ELF-1 (cell line): ENCODE measurements at places on chromosomes 5 and 9.

DNA sequence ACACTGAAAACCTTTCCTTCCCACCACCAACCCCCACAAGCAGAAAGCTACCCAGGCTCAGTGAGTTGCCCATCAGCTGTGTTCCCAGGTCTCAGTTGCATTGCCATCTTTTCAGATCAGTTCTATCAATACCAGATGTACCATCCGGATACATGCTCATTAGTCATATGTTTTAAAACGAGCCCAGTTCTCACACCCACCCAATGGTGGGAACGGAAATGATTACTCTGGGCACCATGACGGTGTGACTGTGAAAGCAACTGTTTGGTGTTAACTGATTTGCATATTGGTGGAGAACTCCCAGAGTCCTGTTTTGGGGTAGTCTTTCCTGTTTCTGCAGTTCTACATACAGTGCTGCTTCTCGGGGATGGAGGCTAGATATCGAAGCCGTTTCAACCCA is 212.3 kb downstream of the TRIM36 start:
- DNase-seq = no peak

DNA sequence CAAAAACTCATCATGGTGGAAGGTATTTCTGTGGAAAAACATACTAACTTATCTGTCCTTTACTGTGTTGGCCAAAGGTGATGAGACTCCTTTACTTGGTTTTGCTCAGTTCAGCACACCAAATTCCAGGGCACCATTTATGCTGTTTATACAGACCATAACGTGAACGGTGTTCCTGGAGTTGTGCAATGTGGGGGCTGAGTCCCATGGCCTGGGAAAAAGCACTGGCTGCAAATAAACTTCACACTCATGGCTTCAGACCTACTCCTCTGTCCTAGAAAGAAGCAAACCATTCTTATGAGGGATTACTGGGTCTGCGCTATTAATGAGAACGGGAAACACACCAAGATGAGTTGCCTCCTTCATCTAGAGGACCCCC is 10.4 kb downstream of the FREM1 start:
- no peak for DNase-seq

GRCh38 chr5:64929833-64930232 is 161.1 kb downstream of the CWC27 start:
- no peak for DNase-seq

DNA sequence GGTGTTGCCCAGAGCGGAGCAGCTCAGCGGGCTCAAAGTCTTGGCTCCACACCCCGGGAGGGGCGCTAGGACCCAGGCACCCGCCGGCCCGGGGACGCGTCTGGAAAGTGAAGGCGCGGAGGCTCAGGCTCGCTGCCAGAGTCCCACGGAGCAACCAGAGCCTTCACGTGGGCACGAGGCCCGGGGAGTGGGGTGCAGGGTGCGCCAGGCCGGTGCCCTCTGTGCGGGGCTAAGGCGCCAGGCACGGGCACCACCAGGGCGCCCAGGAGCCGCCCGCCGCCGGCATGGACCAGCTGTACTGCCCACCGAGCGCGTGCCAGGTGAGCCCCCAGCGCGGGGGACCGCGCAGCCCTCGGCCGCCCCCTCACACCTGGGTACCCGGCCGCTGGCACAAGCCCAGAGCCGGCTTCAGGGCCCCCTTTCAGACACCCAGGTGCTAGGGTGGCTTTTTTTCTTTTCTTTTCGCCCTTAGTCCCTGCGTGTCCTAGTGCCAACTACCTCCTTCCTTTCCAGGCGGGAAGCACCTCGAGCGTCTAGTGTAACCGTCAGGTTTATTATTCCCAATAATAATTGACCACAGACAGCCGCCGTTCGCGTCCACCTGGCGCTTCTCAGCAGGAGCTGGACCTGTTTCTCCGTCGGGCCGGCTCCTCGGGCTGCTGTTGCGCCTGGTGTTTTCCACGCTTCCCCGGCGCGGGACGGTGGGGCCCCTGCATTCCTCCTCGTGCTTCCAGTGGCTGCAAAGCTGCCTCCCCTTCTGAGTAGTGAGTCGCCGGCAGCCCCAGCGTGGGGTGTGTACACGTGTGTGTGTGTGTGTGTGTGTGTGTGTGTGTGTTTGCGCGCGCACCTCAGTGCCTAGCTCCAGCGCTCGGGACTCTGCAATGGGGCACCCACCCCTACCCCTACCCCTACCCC is 30.1 kb upstream of the PDE8B start:
- DNase-seq = peak; percentile 27

DNA sequence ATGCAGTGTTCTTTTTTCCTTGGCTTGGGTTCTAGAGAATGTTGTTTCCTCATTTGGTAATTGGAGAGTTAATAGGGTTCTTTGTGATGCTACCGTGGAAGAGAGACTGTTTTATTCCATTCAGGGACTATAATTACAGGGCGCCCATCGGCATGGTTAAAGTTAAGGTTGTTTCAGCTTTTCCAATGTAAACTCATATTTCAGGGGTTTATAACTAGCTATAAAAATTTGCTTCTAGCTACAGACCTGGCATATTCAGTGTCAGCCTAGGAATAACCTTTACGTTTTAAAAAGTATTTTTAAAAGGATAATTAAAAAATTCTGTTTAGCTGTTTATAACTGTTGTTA is 99.1 kb downstream of the AOPEP start:
- DNase-seq = no peak

GRCh38 chr5:107553117-107553555 is 117.6 kb downstream of the EFNA5 start:
- peak; percentile 50 for DNase-seq

GRCh38 chr5:33688066-33688465 is 203.7 kb downstream of the ADAMTS12 start:
- DNase-seq = no peak

- no peak for DNase-seq
These were observed 302.6 kb downstream of the OSTF1 start for GRCh38 chr9:75390951-75391350.

- DNase-seq = no peak
These were observed 95.3 kb downstream of the KLF4 start for GRCh38 chr9:107394264-107394663.

GRCh38 chr9:86643946-86644674 is 289.9 kb upstream of the TUT7 start:
- DNase-seq = peak; percentile 87

- no peak for DNase-seq
These were observed 157.2 kb downstream of the MED10 start for GRCh38 chr5:6221141-6221626.

DNA sequence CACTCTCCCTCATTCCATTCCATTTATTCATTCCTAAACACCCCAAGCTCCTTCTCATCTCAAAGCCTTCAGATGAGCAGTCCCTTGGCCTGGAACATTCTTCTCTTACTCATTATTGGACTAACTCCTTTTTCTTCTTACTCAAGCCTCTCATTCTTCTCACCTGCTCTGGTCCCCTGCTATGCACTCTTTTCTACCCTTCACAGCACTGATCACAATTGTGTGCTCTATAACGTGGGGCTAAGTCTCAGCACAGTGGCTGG is 212.4 kb downstream of the MAPKAP1 start:
- DNase-seq = no peak

DNA sequence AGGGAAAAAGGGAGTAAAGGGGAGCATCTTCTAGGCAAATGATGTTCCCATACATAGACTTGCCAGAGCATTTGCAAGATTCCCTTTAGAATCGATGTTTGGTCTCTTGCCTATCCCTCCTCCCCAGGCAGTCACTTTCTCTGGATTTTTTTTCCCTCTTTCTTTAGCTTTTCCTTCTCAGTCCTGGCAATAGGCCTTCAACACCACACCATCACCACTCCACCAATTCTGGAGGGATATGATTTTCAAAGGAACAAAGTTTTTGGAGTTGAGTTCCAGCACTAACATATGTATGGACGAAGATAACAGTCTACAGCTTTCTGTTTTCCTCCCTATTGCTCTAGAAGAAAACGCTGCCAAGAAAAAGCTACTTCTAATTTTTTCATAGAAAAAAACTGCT is 377.4 kb downstream of the PDE4D start:
- DNase-seq = no peak

- peak; percentile 8 for DNase-seq
These were observed 161.8 kb upstream of the SPRY4 start for GRCh38 chr5:142486581-142486980.

DNA sequence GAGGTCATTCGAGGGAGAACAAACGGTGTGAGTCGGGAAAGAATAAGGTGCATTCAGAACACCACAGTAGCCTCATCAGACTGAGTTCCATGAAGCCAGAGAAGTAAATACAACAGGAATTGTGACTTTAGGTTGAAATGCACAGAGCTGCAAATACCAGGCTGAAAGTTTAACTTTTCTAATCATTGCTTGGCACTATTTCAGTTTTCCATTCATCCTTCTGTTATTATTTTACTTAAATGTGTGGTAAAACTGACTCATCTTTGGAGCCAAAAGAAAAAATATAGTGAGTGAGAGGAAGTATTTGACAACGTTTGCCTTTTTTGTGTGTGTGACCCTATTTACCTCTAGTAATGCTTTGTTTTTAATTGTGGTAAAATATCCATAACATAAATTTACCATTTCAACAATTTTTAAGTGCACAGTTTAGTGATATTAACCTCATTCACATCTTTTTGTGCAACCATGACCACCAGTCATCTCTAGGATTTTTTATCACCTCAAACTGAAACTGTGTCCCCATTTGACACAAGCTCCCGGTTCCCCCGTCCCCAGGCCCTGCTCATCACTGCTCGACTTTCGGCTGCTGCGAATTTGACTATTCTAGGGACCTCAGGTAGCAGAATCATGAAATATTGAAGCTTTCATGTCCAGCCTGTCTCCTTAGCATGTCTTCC is 166.8 kb downstream of the HSD17B3 start:
- no peak for DNase-seq

GRCh38 chr9:22047596-22047995 is 38.5 kb upstream of the CDKN2B start:
- no peak for DNase-seq

GRCh38 chr9:106896695-106897094 is 33.7 kb downstream of the ZNF462 start:
- DNase-seq = no peak

DNA sequence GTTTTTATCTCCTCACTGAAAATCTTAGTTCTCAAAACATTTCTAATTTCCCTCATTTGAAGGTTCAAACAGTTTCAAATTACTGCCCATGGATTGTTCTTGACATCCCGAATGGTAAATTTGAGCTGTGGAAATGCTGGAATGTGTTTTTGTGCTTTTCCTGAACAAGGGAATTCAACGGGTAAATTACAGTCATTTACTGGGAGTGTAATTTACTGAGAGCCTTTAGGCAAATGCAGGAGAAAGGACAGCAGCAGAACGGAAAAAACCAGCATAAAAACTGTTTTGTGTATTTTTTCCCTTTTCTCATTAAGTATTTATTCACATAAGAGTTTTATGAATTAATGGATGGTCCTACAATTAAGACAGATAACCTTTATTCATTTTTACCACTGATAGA is 139.2 kb downstream of the PBX3 start:
- DNase-seq = peak; percentile 17

GRCh38 chr9:121944711-121945191 is 148.4 kb downstream of the TTLL11 start:
- DNase-seq = no peak

GRCh38 chr5:152503206-152503605 is 98.1 kb upstream of the NMUR2 start:
- no peak for DNase-seq

- peak; percentile 87 for DNase-seq
These were observed 2.8 kb downstream of the IL3 start for GRCh38 chr5:132063090-132063911.

- DNase-seq = no peak
These were observed 60.4 kb downstream of the RORB start for GRCh38 chr9:74557571-74557970.

DNA sequence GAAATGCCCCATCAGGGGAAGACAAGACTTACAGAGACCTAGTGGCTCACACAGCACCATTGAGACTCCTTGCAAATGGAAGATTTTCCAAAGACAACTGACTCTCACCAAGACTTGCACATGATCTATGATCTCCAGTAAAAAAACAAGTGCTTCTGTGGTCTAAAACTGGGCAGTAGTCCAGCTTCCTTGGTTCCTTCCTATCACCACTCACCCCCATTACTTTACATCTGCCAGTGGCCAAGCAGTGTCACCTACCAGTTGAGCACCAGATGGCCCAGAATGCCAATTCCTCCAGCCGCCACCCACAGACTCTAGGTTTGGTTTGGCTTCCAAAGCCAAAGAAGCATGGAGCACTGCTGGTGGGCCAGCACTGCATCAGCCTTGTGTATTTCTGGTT is 47.7 kb downstream of the SH3TC2 start:
- DNase-seq = no peak

DNA sequence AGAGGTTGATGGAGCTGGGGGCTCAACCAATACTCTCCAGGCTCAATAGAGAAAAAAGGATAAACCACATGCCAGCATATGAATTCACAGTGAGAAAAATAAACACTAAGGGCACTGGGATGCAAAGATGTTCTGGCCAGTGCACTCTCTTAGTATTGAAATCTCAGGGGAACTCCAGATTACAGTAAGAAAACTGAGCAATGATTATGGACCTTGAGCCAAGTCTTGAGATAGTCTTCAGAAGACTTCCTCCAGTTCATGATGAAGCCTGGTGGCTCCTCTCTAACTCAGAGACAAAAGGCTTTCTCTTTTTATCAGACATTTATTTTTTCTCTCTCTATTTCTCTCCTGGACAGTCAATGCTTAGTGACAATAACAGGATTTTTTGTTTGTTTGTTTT is 139.8 kb upstream of the SPEF2 start:
- DNase-seq = no peak

GRCh38 chr5:6899221-6899620 is 186.0 kb downstream of the TENT4A start:
- no peak for DNase-seq

DNA sequence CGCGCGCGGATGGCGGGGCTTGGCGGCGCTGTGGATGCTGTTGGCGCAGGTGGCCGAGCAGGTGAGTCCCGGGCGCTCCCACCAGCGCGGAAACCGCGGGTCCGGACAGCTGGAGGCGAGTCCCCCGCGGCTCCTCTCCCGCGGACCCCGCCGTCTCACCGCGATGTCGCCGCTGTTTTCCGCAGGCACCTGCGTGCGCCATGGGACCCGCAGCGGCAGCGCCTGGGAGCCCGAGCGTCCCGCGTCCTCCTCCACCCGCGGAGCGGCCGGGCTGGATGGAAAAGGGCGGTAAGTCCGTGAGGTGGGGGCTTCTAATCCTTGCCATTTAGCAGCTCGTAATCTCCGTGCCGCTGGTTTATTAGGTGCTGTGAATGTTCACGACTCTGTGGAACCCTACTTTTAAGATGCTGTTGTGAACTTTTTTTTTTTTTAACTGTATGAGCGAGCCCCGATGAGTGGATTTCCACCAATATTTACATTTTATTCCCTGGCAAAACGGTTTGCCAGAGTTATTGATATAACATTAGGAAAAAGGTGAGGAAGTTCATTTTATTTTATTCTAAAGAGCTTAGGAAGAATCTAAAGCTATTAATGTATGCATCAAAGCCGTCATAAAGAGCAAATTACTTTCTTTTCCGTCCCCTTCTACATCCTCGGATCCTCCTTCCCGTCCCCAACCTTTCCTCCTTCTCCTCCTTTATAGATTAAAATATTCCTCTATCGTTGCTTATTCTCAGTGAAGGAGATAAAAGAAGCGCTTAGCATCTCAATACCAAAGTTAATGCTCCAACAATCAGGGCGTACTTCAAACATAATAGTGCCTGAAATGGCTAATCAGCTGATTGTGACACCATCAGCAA is 579 bp downstream of the ADAMTS16 start:
- DNase-seq = peak; percentile 26
